ENCODE measurements at places on chromosomes 2 and 18.

- DNase-seq, result no peak
These were observed 1515.6 kb upstream of the NXPH2 start for GRCh38 chr2:140295767-140296166.

DNA sequence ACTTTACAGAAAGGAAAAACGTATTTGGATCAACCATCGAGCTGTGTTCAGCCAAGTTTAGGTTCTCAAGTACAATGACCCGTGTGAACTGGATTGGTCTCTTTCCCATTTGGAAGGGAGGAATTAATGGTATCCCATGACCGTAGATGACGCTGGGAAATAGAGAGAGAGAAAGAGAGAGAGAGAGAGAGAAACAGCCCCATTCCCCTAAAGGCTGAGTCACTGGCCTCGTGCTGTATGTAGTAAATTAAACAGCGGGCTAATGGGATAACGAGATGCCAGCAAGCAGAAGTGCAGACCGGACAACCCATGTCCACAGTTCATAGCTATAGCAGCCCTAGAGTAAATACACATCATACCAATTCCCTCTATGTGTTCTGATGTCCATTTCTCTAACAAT is 99.6 kb downstream of the BCL11A start:
- DNase-seq, result no peak

- no peak for DNase-seq
These were observed 18.4 kb upstream of the TXNL4A start for GRCh38 chr18:80006724-80007123.

DNA sequence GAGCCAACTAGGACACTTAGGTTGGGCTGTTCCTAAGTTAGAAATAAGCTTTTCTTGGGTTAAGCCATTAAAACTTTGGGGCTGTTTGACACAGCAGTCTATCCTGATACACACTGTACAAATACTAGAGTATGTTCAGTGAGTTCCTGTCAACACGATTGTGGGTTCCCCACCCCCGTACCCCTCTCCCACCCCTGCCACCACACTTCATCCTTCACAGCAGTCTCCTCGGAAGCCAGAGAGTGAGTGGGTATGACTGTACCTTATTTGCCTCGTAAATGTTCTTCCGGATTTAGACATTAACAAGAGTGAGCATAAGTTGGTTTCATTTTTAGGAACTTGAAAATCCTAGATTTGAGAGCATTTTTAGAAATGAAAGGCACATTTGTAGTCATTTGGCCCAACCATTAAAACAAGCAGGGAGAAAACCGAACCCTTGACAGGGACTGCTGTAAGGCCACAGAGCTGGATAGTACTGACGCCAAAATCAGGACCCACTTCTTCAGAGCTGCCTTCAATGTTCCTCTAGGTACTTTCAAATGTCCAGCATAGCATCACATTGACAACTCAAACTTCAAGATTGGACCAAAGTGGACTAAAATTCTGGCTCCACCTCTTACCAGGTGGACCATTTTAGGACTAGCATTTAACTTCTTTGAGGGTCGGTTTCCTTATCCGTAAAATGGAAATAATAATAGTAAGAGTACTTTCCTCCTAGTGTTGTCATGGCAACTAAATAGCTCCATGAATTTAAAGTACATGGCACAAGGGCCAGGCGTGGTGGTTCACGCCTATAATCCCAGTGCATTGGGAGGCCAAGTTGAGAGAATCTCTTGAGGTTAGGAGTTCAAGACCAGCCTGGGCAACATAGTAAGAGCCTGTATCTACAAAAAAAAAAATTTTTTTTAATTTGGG is 166.3 kb upstream of the SERTAD2 start:
- DNase-seq, result no peak

DNA sequence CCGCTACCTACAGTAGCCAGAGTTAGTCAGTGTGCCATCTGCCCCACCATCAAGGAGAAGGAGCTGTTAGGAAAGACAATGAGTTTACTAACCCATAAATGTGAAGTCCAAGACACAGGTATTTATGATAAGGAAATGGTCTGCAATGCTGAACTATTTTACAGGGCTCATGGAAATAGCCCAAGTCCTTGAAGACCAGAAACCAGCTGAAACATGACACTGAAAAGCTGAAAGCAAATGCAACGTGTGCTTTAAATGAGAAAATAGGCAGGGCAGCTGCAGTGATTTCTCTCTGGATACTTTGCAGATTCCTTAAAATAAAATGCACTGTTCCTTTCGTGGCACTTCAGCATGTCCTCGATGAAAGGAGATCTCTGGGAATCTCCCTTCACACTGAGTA is 256.4 kb upstream of the TCF4 start:
- DNase-seq, result no peak

GRCh38 chr18:56721491-56721890 is 70.3 kb downstream of the WDR7 start:
- DNase-seq, result no peak

DNA sequence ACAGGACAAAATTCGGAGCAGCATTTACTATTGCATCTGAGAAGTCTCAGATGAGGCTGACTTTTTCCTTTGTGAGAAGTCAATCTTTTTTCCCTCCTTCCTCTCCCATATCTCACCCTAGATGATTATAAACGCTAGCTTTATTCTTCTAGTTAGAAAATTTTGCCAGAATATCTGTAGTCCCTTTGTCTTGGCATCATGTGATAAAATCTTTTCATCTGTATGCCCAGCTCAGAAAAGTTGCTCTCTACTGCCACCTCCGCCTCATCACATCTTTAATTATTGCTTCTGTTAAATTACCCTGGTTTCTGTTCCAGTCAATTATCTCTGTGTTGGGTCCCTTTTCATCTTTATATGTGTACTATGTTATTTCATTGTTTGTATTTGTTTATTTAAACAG is 210.8 kb upstream of the SLC35G4 start:
- no peak for DNase-seq

GRCh38 chr2:207511851-207512250 is 17.9 kb upstream of the CREB1 start:
- no peak for DNase-seq

DNA sequence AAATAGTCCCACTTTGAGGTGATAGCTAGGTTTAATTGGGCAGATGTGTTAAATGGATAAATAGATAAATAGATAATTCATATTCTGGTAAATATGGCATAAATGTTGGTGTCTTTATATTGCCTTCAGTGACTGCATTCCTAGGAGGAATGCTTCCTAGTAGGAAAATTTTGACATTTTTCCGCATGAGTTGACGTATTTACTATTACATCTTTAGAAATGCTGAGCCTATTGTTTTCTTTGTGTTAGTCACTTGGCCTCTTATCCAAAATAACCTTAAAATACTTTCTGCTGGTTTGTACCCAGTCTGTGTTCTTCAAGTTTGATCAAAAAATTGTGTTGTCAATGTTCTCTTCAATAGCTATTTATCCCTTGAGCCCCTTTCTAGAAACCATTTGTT is 495.6 kb upstream of the ZEB2 start:
- no peak for DNase-seq

GRCh38 chr2:23058435-23058834 is 326.5 kb upstream of the KLHL29 start:
- DNase-seq, result no peak

- no peak for DNase-seq
These were observed 145.4 kb upstream of the PIK3C3 start for GRCh38 chr18:41809652-41810051.

DNA sequence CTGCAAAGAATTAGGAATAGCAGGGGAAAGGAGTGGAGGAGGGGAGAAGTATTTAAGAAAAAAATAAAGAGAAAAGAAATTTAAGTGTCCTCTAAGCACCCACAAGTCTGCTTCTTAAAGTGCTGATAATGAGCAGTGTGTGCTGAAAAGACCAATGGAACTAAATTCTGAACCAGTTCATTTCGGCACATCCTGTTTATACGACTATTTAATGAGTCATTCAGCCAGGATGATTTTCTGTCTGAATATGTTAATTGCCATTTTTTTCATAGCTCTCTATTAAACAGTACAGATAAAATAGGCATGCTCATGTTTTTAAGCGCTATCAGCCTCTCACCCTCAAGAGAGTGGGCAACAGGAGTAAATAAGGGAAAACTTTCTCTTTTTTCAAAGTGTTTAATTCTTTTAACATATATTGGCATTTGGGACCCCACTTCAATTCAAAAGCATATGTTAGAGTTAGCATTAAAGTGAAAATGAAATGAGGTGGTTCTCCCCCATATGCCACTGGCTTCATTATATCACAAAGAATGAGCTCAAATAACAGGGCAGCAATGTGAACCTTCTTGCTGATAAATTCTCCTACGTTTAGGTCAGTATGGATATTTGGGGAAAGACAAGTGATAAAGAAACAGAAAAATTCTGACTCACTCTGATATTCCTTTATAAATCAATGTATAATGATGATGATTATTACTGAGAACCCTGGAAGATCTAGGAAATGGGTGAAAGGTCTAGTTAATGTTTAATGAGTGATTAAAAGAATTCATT is 87.5 kb downstream of the TCF4 start:
- no peak for DNase-seq

- DNase-seq, result no peak
These were observed 73.2 kb downstream of the TGFA start for GRCh38 chr2:70480468-70480867.

- DNase-seq, result no peak
These were observed 107.3 kb downstream of the MTCL1 start for GRCh38 chr18:8812631-8813030.

DNA sequence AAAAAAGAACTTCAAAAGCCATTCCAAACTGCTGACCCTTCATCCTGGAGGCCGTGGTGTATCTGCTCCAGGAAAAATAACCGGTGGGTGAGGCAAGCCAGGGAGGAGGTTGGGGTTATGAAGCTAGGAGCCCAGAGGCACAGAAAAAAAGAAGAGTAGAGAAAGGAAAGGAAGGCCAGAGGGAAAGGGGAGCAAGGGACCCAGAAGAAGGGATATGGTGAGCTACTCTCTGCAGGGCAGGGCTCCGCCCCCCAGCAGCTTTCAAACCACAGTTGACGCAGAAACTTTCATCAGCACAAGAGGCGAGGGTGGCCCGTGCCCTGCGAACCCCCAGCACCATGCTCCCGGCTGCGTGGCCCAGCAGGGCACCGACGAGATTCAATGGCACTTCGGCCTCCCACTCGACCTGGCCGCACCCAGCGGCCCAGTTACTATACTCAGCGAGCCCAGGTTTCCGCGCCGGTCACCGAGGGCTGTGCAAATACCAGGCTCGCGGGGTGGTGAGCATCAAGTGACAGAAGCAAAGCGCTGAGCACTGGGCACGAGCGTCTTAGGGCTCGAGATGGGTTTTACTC is 665 bp downstream of the MCM6 start:
- DNase-seq, result no peak

GRCh38 chr18:13011719-13012118 is 20.6 kb downstream of the CEP192 start:
- no peak for DNase-seq

DNA sequence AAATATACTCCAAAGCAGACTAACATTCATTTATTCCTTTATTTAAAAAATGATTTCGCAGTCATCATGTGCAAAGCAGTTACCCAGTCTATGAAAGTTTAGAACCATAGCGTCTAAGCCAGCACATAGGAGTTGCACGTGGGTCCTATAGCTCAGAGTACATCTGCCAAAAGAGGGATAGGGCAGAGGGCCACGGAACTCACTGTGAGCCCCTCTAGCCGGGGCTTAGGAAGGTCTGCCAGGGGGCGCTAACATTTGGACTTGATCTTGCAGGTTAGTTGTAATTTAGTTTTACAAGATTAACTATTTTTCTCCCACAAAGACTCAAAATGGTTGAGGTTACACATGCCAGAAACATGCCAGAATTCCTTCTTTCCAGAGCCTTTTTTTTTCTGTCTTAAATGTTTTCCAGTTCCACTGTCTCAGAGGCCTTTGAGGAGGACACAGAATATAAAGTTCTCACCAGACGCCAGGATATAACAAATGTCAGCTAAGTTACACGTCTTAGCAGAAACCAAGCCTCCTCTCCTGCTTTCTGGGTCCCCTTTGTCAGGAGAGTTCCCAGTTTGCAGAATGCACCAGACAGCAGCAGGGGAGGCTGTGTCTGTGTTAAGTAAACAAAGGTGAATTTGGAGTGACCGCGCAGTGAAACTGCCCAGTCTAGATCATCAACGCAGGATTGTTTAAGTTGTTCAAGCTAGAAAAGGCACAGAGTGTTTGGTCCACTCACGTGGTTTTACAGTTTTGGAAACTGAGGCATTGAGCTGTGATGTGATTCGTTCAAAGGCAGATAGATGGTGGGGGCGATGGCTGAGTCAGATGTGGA is 292.0 kb downstream of the PRKCE start:
- no peak for DNase-seq

DNA sequence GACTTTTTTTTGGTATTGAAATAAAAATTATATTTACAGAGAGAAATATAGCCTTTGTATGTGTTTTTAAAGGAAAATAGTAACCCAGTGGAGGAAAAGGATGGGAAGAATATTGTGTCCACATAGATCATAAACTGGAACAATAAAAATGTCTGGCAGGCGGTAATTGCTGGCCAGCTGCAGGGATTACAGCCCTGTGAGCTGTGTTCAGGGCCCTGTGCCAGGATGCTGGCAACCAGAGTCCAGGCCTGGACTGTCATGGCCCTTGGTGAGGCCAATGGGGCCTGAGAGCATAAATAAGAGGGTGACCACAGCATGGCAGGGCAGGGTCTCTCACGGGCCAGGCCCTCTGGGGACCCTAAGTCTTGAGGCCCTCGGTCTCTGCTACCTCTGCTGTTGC is 171.2 kb downstream of the ACOXL start:
- DNase-seq, result no peak

DNA sequence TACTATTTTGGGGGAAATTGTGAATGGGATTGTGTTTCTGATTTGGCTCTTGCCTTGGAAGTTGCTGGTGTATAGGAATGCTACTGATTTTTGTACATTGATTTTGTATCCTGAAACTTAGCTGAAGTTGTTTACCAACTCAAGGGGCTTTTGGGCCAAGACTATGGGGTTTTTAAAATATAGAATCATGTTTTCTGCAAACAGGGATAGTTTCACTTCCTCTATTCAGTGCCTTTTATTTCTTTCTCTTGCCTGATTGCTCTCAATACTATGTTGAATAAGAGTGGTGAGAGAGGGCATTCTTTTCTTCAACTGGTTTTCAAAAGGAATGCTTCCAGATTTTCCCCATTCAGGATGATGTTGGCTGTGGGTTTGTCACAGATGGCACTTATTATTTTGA is 1383.8 kb upstream of the ACVR2A start:
- no peak for DNase-seq

GRCh38 chr2:96923810-96924774 is 54.2 kb upstream of the SEMA4C start:
- no peak for DNase-seq

- no peak for DNase-seq
These were observed 47.1 kb downstream of the COPS8 start for GRCh38 chr2:237132799-237133198.

- no peak for DNase-seq
These were observed 8.9 kb downstream of the ADAM23 start for GRCh38 chr2:206452242-206452641.

Data from CMK (cell line).